ENCODE measurements at places on chromosomes 2 and 18.

GRCh38 chr2:102028470-102028869, 36.7 kb downstream of the IL1R2 start:
- DNase-seq = no peak

DNA sequence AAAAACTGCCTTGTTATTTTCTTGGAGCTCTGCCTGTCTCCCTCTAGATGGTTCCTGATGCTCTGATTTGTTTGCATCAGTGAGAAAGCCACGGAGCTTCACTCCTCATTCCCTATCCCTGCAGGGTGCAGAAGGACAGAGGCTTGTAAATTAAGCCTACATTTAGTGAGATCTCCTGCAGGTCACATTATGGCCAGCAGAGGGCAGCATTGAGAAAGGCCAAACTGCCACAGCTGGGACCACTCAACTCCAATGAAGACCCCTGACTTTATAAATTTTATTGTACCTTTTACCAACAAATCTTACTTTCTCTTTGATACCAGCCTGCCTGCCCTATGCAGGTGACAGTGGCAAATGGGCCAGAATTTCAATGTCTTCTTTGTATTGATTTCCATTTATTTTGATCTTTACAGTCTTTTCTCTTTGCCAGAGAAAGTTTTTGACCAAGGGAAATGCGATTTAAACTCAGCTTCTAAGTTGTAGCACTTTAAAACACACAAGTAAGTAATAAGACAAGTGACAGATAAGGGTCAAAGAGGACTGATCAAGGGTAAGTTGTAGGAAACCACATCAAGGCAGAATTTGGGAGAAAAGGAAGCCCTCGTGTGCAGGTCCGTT, 1029.1 kb upstream of the KLHL29 start:
- no peak for DNase-seq

DNA sequence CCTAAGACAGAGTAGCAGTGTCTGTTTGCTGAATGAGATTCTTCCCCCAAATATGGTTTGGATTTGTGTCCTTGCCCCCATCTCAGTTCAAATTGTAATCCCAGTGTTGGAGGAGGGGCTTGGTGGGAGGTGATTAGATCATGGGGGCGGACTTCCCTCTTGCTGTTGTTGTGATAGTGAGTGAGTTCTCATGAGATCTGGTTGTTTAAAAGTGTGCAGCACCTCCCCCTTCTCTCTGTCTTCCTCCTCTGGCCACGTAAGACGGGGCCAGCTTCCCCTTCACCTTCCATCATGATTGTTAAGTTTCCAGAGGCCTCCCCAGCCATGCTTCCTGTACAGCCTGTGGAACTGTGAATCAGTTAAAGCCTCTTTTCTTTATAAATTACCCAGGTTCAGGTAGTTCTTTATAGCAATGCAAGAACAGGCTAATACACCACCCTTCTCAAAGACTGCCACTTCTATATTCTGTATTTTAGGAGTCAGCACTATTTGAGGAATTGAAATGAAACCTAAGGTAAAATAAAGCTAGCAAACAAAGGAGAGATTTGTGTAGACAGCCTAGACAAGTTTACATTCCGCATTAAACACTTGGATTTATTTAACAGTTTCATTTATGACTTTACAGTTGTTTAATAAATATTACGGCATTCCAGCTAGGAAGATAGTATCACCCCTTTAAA, 21.6 kb downstream of the FBXO36 start:
- DNase-seq = no peak

- DNase-seq = no peak
Measured at GRCh38 chr2:153986488-153987229, 114.9 kb downstream of the GALNT13 start.

- no peak for DNase-seq
Measured at GRCh38 chr2:218894880-218895157, 14.2 kb downstream of the WNT10A start.

DNA sequence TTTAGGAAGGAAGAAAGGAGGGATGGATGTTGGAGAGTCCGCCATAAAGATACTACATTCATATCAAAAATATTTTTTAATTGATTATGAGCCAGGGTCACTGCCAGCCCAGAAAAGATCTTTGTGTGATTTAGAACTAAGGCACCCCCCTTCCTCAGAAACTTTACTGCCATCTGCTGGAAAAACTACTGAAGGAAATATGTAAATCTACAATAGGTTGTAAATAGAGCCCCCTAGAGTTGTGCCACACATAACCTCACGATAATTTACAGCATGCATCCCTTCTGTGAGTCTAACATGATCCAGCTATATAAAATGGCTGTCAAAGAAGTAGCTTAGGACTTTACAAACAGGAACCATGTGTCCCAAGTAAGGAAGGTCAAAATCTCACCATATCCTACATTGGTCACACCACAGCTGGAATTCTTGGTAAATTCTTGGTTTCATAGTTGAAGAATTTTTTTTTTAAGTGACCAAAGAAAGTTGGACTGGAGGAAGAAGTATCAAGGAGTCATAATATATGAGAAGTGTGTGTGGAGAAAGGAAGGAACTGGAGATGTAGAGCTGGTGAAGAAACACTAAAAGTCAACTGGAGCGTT, 152.5 kb downstream of the CYP26B1 start:
- DNase-seq = peak; percentile 57

DNA sequence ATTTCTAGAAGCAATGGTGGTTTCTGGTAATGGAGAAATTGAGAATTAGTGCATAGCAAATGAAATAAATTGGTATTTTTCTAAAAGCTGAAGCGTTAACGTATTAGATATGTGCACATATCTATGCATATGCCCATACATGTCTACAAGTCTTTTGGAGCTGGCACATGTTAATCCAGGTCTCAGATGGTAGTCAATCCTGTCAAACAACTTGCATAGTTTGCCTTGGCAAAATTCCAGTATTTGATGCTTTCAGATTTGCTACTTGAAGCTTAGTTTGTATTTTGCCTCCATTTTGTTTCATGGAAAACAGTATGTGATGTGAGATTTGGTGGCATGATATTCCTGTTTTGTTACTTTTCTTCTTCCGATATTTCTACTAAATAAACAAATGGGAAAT, 304.6 kb downstream of the PARD3B start:
- no peak for DNase-seq

- DNase-seq = no peak
Measured at GRCh38 chr2:239227661-239228371, 173.0 kb downstream of the HDAC4 start.

- DNase-seq = no peak
Measured at GRCh38 chr2:164937864-164938401, 17.4 kb downstream of the SLC38A11 start.

DNA sequence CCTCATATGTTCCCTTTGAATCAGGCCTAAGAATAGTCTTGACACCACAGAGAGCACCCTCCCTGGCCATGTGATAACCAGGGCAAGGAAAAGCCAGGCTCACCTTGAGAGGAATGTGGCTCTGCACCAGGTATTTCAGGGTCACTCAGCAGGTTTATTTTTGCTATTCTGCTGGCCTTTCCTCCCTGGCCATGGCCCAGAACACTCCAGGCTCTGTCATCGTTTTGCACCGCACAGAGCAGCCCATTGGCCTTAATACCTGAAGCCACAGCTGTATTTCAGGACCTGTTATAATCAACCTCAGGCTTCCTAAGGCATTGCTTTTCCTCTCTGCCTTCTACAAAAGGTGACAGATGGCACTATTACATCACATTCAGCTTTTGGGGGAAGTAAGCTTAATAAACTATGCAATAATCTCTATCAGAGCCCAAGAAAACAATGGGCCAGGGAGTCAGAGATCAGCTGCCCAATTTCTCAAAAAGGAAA, 668.3 kb downstream of the IRS1 start:
- DNase-seq = no peak

DNA sequence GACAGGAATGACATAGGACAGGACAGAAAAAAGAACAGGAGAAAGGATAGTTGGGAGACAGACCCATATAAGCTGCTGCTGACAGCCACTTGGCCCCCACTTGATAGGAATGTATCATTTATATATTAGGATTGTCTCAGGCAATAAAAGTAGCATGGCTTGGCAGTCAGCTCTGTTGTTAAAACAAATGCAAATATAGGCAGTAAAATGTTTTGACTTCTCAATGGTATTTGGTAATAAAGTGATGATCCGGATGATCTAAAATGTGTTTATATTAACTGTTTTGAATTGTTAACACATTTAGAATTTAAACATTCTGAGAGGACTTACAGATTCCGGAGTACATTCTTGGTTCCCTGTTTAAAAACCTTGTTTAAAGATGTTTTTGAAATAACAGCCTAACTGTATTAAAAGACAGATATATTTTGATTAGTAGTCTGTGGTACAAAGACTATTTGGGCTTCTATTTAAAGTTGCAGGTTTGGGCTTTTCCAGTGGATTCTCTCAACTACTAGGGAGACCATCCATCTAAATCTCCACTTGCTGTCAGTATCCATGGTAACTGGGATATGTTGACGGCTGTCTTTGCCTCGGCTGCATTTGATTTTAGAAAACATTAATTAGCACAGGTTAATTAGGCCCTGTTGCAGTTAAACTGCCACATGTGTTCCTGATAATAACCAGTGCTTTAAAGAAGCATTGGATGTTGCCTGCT, 147.6 kb downstream of the ESCO1 start:
- DNase-seq = peak; percentile 72

GRCh38 chr2:219968685-219969345, 341.4 kb downstream of the SLC4A3 start:
- DNase-seq = peak; percentile 41

- no peak for DNase-seq
Measured at GRCh38 chr2:127985026-127985734, 42.7 kb downstream of the SAP130 start.

- no peak for DNase-seq
Measured at GRCh38 chr2:134463699-134464022, 209.8 kb downstream of the MGAT5 start.

- DNase-seq = no peak
Measured at GRCh38 chr2:209091056-209091455, 332.8 kb upstream of the MAP2 start.

GRCh38 chr2:161988589-161988988, 85.4 kb downstream of the DPP4 start:
- DNase-seq = no peak

Data from AG10803 (cell line).